Activated T-cell treated with anti-CD3 and anti-CD28 coated beads for 4 hours (primary cell): ENCODE measurements at places on chromosomes 13 and 19.

- no peak for DNase-seq
Measured at GRCh38 chr19:10061717-10062310, 24.3 kb upstream of the SHFL start.

GRCh38 chr19:51552996-51553725, 17.9 kb upstream of the ZNF175 start:
- DNase-seq: no peak

DNA sequence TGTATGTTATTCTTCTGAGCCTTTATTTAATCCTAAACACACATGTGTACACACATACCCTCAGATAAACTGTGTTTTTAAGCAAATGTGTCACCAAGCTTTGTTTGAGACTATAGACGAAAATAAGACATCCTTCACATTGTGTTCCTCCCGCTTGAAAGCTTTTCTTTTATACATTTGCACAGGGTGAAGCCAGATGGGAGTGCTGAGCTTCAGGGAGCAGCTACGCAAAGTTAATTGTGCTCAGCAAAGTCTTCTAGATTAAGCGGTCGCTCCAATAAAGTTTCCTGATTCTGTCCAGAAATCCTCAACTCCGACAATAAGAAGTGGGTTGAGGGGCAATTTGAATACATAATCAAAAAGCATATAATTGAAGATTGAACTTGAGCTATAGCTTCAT, 117.2 kb upstream of the ARGLU1 start:
- DNase-seq: no peak

DNA sequence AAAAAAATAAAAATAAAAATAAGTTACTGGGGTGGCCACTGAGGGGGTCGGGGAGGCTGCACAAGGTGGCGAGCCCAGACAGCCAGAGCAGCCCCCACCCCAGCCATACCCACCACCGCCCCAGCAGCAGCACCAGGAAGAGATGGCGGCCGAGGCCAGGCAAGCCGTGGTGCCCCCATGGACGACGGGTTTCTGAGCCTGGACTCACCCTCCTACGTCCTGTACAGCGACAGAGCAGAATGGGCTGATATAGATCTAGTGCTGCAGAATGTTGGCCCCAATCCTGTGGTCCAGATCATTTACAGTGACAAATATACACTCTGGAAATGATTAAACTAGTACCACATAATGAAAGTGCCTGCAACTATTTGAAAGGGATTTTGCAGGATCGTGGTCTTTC, 71.6 kb upstream of the ZDHHC20 start:
- no peak for DNase-seq

DNA sequence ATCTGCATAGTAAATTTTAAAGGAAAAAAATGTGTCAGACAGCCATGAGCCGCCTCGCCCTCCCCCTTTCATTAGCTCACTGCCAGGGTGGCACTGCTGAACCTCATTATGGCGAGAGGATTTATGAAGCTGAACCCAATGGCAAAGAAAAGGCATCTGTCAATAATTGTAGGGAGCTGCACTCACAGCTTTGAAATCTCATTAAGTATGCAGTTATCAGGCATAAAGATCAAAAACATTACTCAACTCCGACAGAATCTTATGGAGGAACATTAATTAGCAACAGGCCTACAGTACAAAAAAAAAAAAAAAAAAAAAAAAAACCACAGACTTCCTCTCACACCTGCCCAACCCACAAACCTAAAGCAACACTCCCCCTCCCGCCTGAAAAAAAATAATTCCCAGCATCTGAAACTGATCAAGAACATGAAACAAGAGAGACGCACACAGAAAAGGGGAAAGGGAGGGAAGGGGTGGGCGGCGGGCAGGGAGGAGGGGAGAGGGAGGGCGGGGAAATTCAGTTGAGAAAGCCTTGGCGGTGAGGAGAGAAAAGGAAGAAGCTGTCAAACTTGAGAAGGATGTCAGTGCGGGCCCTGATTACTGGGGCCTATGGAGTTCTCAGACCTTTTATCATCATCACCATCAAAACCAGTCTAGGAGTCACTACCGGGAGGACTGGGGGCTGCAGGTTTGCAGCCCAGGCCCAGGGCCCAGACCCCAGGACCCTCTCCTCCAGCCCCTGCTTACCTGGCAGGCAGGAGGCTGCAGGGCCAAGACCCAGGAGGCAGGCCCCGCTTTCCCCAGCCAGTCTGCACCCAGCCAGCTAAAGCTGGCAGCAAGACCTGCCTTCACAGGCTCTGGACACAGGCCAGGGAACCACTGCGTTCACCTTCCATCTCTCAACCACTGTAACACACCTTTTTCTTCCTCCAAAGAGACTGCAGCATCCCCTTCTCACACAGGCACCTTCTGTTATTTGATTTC, 8.9 kb downstream of the TSHZ3 start:
- DNase-seq: no peak

DNA sequence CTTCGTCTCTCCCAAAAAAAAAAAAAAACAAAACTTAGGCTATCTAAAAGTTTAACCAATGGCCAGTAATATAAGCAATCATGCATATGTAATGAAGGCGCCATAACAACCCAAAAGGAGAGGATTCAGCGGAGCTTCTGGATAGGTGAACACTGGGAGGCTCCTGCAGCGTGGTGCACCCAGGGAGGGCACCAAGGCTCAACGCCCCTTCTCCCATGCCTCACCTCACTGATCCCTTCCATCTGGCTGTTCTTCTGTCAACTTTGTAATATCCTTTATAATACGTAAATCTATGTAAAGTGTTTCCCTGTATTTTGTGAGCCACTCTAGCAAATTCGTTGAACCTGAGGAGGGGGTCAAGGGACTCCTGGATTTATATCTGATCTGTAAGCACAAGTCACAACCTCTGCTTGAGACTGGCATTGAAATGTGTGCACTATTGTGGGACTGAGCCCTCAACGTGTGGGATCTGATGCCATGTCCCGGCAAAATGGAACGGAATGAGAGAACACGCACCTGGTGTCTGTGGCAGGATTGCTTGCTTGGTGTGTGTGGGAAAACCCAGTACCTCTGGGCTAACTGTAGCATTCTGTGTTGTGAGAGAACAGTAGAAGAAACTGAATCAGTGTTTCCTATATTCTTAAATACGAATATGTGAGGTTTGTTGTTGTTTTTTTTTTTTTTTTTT, 521 bp upstream of the ZNF665 start:
- no peak for DNase-seq

GRCh38 chr13:90896002-90896401, 451.5 kb upstream of the MIR17HG start:
- DNase-seq: no peak

GRCh38 chr13:27463500-27463899, 13.1 kb upstream of the MTIF3 start:
- no peak for DNase-seq

GRCh38 chr13:97005625-97006262, 11.5 kb upstream of the OXGR1 start:
- DNase-seq: no peak

DNA sequence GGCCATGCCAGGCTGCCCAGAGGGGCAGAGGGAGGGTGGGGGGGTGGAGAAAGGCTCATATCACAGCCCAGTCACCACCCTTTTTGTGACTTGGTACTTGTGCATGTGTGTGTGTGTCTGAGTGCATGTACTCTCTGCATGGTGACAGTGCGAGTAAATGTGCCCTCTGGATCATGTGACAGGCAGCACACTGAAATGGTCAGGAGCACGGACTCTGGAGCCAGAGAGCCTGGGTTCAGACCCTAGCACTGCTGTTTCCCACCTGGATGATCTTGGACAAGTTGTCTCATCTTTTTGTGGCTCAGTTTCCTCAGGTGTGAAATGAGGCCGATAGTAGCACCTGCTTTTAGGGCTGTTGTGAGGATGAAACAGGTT, 2.0 kb downstream of the CIC start:
- DNase-seq: no peak
